ENCODE measurements at places on chromosomes 12 and 14.

DNA sequence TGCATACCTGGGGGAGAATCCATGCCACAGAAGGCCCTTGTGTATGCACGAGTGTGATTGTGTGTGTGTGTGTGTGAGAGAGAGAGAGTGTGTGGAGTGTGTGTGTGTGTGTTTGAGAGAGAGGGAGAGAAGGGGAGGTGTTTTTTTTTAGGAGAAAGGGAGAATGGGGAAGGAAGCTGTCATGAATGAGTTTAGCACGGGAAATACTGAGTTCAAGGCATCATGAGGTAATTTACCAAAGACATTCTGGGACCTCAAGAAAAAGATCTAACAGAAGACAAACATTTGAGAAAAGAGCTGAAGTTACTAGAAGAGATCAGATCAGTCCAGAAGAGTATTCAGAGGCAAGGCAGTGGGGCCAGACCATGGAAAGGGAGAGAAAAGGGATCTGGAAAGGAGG is 157.1 kb downstream of the TTC7B start:
- H3K4me1 ChIP-seq, result peaks cover 11% of the 10 kb centered on the region
- H3K27ac ChIP-seq, result peak overlapping the region; percentile 13
- H3K4me3 ChIP-seq, result no peak overlapping the region
- no peak for DNase-seq
- H3K36me3 ChIP-seq, result peaks cover 3% of the 10 kb centered on the region

DNA sequence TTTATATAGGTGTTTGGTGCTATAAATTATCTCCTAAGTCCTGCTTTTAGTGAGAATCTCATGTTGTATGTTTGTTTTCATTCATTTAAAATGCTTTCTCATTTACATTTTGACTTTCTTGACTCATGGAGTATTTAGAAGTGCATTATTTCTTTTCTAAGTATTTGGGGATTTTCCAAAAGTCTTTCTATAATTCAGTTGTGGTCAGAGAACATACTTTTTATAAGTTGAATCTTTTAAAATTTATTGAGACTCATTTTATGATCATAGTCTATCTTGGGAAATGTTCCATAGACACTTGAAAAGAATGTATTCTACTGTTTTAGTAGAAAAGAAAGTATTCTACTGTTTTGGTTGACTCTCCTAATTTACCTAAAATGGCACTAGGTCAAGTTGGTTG is 168.2 kb downstream of the AKAP6 start:
- no peak overlapping the region for H3K4me3 ChIP-seq
- H3K27me3 ChIP-seq, result no peaks in the 10 kb centered on the region
- DNase-seq, result no peak
- H3K36me3 ChIP-seq, result no peaks in the 10 kb centered on the region
- no peak overlapping the region for H3K27ac ChIP-seq

GRCh38 chr12:45298721-45299692 is 83.1 kb downstream of the ANO6 start:
- no peak overlapping the region for H3K4me3 ChIP-seq
- no peaks in the 10 kb centered on the region for H3K27me3 ChIP-seq
- H3K27ac ChIP-seq, result peak overlapping the region; percentile 30
- DNase-seq, result no peak

GRCh38 chr14:68884031-68885030 is 91.5 kb upstream of the ZFP36L1 start:
- H3K27ac ChIP-seq, result peak overlapping the region; percentile 27
- no peak overlapping the region for H3K4me3 ChIP-seq
- peaks cover 24% of the 10 kb centered on the region for H3K4me1 ChIP-seq
- peaks cover 72% of the 10 kb centered on the region for H3K36me3 ChIP-seq
- no peak for DNase-seq
- no peaks in the 10 kb centered on the region for H3K27me3 ChIP-seq

GRCh38 chr12:46507766-46508165 is 135.2 kb upstream of the SLC38A2 start:
- no peak overlapping the region for H3K27ac ChIP-seq
- no peaks in the 10 kb centered on the region for H3K27me3 ChIP-seq
- H3K4me3 ChIP-seq, result no peak overlapping the region
- H3K4me1 ChIP-seq, result peaks cover 23% of the 10 kb centered on the region
- no peaks in the 10 kb centered on the region for H3K36me3 ChIP-seq
- DNase-seq, result no peak
